ENCODE measurements at places on chromosomes 12 and 14.
A peak's percentile ranks its signal among the peaks of the same experiment; 100 is the strongest.

GRCh38 chr12:74111688-74112360, 425.8 kb upstream of the ATXN7L3B start:
- DNase-seq: peak; percentile 26

- peak; percentile 72 for DNase-seq
These were observed 38.2 kb upstream of the STAB2 start for GRCh38 chr12:103548622-103549601.

DNA sequence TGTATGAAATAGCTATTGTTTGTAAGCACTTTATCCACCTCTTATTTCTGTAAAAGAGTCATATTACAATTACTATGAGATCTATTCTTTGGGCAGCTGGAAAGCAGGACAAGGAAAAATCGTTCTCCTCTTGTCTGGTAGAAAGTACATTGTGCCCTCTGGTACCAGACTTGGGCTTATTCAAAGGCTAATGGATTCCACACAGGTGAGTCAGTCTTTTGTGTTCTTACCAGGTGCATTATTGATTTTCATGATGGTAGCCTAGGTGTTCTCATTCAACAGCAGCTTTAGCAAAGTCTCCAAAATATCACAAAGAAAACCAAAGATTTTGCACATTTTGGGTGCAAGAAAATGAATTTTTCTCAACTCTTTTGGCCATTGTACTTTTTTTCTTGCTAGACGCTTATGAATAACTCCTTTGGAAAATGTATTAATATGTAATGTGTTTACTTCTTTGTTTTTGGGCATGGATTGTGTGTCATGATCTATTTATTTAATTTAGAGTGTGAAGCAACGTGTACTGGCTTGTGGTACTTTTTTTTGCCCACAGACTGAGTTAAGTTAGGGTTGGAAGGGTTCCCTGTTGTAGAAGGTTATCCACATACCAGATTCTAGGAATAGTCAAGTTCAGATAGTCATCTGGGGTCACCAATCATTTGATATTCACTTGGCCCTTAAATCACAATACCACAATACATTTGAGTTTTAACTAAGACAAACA, 26.2 kb downstream of the MNAT1 start:
- DNase-seq: no peak

DNA sequence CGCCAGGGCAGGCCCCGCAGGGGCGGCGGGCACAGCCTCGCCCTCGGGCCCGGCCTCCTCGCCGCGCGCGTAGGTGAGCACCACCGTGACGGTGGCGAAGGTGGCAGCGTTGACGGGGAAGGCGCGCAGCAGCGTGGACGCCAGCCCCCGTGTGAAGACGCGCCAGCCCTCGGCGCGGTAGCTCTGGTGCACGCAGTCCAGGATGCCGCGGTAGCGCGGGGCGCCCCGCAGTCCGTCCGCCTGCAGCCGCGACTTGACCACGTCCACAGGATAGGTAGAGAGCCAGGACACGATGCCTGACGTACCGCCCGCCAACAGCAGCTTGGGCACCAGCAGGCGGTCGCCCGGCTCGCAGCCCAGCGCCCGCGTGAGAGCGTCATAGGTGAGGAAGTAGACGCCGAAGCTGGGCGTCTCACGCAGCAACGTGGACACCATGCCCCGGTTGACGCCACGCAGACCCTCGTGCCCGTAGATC, 13.9 kb downstream of the SLC25A29 start:
- no peak for DNase-seq

DNA sequence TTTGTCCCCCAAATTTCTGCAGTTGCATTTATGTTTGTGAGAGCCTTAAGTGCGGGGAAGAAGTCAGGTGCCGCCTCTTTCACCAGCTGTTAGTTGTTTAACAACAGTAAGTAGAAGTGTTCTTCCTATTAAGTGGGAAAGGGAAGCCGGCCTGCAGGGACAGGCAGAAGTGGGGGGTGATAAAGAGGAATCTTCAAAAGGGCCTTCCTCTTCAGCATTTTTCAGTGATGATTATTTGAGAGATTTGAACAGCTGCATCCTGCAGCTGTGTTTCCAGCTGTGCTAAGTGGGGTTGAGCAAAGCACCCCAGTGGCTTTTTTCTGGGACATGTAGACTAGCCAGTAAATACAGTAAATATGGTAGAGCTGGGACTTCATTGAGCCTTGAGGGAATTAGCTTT, 32.1 kb upstream of the SLC38A1 start:
- DNase-seq: no peak

- DNase-seq: peak; percentile 8
These were observed 83.5 kb downstream of the SAMD4A start for GRCh38 chr14:54650331-54650958.

DNA sequence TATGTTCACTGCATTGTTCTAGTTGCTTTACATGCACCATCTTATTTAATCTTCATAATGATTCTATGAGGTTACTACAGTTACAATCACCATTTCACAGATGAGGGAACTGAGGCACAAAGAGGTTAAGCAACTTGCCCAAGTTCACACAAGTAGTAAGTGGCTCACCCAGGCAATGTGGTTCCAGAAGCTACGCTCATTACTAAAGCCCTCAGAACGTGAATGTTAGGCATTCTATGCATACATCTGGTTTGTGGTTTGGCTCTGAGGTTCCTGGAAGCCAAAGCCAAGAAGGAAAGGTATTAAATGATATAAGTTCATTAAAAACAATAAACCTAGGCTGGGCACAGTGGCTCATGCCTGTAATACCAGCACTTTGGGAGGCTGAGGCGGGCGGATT, 14.4 kb upstream of the VRTN start:
- peak; percentile 18 for DNase-seq

- no peak for DNase-seq
These were observed 198.7 kb upstream of the EEA1 start for GRCh38 chr12:93127582-93128331.

DNA sequence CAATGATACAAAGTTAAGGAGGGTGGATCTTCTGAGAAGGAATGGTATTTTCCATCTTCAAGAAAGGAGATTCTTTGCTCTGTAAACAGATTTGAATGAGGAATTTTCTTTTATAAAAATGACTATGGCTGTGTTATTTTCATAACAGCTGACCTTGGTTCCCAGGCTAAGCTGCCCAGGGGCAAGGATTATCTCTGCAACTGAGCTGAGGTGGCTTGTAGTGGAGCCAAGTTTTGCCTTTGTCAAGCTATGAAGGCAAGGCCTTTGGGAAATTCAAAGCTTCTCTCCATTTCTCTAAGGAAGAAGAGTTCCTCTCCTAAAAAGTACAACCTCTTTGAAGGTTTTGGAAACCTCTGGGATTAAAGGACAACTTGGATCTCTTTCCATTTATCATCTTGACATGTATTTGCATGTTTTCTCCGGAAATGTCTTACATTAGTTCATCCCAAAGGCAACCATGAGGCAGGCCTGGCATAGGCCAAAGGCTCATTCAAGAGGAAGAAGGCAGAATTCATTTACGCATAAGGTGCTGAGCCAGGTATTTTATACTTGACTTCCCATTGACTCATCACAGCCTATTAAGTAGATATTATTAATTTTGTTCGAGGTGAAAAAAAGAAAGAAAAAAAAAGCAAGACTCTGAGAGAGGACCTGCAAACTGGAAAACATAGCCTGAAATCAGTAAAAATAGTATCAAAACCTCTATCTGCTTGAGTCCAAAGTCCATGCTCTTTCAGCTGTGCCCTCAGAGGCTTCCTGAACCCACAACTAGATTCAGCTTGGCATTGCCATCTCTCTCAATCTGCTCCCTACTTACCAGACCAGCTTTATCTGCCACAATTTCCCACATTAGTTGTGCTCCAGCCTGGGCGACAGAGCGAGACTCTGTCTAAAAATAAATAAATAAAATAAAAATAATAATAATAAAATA, 24.0 kb upstream of the CKAP4 start:
- no peak for DNase-seq
